NCI-H446 (cell line): ENCODE measurements at places on chromosomes 3 and 15.

DNA sequence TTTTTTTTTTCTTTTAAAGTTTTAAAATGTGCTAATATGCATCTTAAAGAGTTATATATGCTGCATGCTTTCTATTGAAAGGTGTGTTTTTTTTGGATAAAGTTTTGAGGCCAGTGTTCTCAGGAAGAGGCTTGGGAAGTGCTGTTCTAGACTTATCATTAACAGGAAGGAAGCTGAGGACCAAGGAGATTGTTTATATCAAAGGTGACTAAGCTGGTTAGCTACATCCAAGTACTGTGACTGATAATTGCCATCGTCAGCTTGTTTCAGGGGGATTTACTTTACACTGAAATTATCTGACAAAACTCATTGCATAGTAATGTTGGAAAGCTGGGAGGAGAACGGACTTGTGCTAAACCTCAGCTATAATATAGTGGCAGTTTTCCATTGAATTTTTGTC, 36.3 kb upstream of the UTS2B start:
- no peak for DNase-seq

DNA sequence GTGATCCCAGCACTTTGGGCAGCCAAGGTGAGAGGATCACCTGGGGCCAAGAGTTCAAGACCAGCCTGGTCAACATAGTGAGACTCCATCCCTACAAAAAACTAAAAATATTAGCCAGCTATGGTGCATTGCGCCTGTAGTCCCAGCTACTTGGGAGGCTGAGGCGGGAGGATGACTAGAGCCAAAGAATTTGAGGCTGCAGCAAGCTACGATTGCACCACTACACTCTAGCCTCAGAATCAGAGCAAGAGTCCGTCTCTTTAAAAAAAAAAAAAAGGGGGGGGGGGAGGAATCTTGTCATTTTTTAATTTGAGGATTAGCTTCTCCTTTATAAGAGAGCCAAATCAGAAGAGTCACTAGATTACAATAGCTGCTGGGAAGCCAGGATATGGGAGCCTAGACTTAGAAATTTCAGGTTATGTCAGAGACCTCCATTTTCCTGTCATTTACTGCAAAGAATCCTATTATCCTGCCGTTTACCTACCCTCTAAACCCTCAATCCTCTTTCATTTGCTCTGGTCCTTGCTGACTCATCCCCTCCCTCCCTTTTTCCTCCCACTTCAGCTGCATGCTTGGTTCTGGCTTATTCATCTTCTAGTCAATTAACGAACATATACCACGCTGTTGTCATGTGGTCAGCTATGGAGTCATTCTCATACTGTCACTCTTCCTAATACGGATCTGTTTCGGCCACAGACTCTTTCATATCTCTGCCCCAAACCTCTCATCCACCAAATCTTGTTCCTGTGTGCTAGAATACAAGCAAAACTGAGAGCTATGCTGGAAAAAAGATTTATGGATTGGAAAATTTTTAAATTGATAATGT, 83.8 kb upstream of the PPIB start:
- peak; percentile 21 for DNase-seq

- no peak for DNase-seq
Observed at GRCh38 chr3:124019291-124019690, 27.4 kb upstream of the ROPN1 start.

GRCh38 chr3:98655666-98656065, 62.3 kb upstream of the CPOX start:
- DNase-seq, result no peak

- DNase-seq, result peak; percentile 4
Observed at GRCh38 chr3:63961891-63962290, 49.7 kb upstream of the SCAANT1 start.

DNA sequence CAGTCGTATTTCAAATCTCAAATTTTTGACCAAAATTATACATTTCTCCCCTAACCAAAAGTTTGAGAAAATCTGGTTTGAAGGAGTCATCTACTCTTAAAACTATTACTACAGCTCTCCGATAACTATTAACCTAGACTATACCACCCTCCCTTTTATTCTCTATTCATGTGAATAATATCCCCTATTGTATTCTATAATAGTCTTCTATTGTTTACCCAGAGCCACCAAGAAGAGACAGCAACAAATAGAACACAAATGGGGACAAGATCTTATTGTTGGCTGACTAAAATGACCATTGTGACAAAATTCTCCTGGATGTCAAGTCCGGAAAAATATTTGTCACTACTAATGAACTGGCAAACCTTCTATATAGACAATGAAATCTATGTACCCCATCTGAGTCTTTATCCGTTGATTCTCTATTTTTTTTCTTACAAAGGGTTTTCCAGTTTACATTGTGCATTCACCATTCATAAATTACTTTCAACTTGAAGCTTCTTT, 618.0 kb downstream of the CADM2 start:
- DNase-seq, result no peak

GRCh38 chr3:107704477-107704876, 181.7 kb downstream of the BBX start:
- DNase-seq, result no peak

- DNase-seq, result no peak
Observed at GRCh38 chr15:51053571-51053970, 41.1 kb downstream of the TNFAIP8L3 start.

- DNase-seq, result no peak
Observed at GRCh38 chr3:167151636-167152035, 228.5 kb downstream of the ZBBX start.

DNA sequence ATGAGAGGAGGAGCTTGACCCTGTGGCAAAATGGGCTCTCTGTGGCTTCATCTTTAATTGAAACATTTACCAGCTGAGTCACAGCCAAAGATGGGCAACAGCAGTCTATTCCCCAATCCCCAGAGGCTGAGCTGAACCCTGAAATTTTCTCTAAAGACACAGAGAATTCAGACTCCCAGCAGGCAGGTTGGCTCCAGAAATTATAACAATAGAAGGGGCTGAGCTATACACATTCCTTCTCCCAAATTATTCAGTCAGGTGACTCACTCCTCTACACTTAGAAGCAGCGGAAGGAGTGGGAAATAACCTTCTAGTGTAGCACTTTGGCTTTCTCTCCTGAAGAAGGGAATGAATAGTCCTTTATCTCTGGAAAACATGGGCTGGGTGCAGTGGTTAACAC, 264.3 kb upstream of the ARHGEF26 start:
- no peak for DNase-seq

DNA sequence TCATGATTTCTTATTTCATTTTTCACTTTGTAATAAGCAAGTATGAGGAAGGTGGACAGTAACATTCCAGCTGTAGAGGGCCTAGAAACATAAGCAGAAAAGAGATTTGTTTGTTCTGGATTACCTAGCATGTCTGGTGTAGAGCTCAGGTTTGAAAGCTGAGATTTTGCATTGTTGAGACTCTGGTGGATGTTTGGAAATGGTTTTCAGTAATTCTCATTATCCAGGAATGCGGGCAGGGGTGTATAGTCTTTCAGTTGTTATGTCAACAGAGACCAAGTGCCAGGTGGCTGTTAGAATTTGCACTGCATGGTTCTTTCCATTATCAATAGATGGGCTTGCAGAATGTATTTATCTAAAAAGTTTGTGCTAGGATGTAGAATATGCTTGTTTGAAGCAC, 10.9 kb downstream of the GPD1L start:
- DNase-seq, result no peak

- DNase-seq, result no peak
Observed at GRCh38 chr3:101992863-101993262, 143.5 kb downstream of the NFKBIZ start.

DNA sequence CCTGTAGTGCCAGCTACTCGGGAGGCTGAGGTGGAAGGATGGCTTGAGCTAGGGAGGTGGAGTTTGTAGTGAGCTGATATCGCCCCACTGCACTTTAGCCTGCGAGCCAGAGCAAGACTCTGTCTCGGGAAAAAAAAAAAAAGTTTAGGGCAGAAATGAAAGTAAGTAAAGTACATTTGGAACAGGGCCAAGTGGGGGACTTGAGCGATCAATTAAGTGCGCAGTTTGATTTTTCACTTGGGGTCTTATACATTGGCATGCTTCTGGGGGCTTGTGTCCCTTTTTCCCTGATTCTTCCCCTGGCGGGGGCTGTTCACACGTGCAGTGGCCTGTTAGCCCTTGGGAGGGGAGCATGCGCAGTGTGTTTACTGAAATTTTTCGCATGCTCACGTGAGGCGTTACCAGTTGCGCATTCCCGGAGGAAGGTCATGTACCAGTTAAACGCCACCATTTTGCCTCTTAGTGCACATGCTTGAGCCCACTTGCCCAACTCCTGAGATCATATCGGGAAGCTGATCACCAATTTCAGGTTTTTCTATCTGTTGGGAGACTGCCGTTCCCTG, 42.0 kb downstream of the GALNT15 start:
- no peak for DNase-seq

DNA sequence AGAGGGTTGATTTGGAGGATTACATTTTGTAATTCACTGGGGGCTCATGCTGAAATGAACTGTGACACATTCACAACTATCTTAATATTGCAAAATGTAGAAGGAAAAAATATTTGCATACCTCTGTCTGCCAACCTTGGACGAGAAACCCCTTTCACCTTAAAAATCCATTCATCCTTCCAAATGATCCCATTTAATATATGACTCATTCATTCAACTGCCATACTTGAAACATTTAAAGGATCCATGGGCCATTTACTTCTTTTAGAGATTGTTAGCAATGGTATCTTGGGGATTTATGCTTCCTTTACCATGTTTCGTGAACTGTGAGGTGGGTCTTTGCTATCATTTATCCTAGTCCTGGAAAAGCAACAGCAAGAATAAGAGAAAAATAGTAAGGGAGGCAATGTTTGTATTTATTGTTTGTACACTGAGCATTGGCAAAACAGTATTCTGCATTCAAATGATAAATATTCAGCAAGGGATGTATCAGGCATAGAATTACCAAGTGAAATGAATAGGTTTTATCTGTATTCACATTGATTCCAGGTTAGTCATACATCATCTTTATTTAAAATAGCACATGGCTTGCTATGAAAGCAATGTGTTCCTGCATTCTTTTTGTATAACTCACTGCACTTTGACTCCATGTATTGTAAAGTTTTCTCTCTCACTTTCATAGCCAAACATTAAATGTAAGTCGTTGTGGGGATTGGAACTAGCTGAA, 378.1 kb downstream of the NSUN3 start:
- DNase-seq, result no peak

DNA sequence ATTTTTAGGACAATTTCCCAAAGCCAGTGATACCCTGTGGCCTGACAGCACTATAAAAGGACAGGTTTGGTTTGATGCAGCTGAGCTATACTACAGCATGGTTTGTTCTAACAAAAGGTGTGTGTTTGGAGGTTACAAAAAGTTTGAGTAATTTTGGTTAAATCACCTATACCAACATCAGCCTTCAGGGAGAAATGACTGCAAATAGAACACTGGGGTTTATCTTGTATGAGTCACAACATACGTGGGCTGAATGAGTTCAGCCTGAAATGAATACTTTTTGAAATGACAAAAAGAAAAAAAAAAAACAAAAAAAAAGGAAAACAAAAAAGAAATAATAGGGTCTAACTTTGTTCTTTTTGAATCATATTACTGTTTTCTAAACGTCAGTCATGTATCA, 345.7 kb downstream of the CNTN3 start:
- no peak for DNase-seq

DNA sequence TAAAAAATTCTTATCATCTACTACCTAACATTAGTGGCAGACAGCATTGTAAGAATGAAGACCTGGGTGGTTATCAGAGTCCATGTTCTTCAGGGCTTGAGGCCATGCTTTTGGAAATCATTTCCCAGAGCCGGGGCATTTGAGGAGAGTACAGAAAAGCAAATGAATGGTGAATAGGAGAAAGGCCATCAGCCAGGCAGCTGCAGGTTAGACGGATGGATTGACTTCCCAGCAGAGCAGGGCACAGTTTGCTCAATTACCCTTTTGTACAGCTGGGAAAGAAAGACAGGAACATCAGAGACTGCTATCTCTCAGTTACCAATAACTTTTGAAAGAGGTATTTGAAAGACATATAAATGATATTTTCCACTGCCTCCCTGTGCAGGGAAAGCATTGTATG, 135.6 kb downstream of the ALCAM start:
- no peak for DNase-seq

GRCh38 chr3:43239755-43240154, 46.6 kb upstream of the SNRK start:
- DNase-seq, result no peak

- no peak for DNase-seq
Observed at GRCh38 chr3:179512378-179512777, 50.3 kb upstream of the ACTL6A start.

DNA sequence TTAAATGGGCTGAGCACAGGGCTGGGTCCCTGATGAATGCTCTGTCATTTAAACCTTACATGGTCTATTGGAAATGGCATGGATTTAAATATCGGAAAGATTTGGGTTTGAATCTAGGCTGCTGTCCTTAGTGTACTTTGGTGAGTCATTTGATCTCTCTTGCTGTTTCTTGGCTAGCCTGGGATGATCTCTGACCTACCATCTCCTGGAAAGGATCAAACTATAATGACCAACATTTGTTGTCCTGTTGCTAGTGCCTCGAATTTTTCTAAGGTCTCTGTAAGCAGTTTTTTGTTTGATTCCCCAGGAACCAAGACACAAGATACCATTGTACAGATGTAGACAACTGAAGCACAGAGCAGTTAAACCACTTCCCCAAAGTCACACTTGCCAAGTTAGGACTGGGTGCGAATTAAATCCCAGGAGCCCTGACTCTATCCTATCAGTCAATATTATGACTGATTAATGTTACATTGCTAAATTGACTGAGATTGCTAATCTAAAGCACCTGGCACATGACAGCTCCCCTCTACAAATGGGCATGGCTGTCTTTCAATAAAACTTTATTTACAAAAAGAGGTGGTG, 244.9 kb upstream of the MCTP2 start:
- DNase-seq, result no peak

GRCh38 chr3:141845407-141846049, 30.9 kb upstream of the ATP1B3 start:
- no peak for DNase-seq

DNA sequence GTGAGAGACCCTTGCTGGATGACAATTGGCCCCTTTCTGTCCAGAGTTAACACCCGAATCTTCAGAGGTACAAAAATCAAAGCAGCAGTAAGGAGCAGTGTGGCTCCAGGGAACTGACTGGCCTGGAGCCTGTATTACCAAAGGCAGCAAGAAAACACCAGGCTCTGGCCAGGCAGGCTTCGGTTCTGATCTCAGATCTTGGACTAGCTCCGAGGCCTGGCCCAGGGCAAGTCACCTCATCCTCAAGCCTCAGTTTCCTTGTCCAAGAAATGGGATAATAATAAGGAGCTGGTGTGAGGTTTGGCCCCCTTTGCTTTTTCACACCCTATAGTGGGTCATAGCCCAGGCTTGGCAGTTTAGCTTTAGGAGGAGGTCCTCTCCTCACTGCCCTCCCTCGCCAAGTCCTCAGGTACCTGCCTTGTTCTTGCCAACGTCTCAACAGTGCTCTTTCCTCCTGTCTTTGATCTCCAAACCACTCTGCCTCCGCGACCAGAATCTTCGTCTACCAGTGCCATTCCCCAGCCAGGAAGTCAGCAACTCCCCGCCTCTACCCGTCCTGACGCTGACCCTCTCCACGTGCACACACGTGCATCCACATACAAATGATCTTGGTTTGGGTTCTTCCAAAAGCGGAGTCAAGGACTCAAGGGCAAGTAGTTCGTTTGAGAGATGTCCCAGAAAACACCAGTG, 82.6 kb upstream of the TLE3 start:
- no peak for DNase-seq

GRCh38 chr3:181851063-181851462, 139.3 kb downstream of the SOX2 start:
- DNase-seq, result no peak

- no peak for DNase-seq
Observed at GRCh38 chr3:72973031-72973723, 23.4 kb upstream of the PPP4R2 start.
